ENCODE measurements at places on chromosomes 1 and 21.

GRCh38 chr1:180967558-180967957 is 54.9 kb downstream of the KIAA1614 start:
- no peak for DNase-seq

DNA sequence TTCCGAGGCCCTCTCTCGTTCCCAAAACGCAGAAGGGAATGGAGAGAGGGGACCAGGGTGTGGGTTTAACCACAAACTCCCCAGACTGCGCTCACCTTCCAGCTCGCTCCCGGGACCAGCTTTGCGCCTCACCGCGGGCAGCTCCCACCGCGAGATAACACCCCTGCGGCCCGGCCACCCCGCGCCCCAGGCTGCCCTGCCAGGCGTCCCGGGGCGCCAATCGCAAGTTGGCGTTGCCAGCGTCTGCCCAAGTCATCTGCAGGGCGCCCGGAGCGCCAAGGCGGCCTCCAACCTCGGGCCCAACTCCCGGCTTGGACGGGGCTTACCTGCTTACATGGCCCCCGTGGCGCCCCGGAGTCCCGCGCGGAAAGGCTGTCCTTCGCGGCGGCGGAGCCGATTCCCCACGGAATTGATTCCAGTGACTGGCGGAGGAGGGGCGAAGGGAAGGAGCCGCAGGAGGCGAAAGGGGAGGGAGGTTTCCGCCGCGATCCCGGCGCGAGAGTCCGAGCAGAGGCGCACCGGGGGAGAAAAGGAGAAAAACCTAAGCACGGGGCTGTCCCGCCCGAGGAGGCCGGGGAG is 456 bp downstream of the PTPN14 start:
- DNase-seq = no peak

GRCh38 chr1:171484760-171485374 is 463 bp upstream of the PRRC2C start:
- DNase-seq = no peak

- DNase-seq = no peak
Observed at GRCh38 chr1:74712881-74713280, 20.0 kb downstream of the CRYZ start.

DNA sequence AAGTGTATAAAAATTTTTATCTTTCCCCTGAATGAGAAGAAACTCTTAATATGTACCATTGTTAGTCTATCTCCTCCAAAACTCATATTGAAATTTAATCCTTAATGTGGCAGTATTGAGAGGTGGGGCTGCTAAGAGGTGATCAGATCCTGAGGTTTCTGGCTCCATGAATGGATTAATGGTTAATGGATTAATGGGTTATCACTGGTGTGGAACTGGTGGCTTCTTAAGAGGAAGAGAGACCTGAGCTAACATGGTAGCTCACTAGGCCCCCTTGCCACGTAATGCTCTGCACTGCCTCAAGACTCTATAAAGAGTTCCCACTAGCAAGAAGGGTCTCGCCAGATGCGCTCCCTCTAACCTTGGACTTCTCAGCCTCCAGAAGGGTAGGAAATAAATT is 70.6 kb upstream of the ZBTB18 start:
- DNase-seq = no peak

GRCh38 chr1:244057474-244058385 is 6.6 kb downstream of the ZBTB18 start:
- no peak for DNase-seq

DNA sequence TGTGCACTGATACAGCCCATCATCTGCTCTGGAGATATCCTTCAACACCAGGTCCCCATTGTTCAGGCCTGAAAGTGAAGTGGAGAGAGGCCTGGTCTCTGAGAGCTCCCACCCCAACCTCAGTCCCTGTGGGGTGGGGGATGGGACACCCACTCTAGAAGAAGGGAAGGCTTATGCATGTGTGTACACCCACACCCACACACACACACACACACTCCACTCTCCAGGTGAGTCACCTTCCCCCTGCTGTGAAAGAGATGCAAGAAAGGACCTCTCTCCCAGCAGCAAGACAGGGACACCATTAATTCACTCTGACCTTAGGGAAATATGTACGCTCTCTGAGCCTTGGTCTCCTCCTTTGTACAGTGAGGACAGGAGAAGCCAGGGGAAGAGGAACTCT is 5.9 kb downstream of the VSIG8 start:
- no peak for DNase-seq

DNA sequence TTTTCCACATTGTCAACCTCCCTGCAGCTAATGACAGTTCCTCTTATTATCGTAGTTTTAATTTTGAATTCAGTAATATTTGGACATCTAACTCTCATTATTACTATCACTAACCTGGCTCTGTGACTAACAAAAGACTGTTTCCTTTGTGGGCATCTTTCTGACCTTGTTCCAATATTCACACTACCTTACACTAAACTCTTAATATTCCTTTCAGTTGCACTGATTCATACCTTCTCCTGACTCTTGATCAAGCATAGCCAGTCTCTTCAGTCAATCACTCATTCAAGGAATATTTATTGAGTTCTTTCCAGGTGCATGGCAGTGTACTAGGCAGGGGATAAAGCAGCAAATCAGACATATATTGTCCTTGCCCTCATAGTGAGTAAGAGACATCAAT is 7.8 kb upstream of the CTNNBIP1 start:
- no peak for DNase-seq

- no peak for DNase-seq
Observed at GRCh38 chr1:109538827-109539555, 681 bp upstream of the GPR61 start.

GRCh38 chr1:16267690-16268180 is 30.8 kb upstream of the CPLANE2 start:
- no peak for DNase-seq

DNA sequence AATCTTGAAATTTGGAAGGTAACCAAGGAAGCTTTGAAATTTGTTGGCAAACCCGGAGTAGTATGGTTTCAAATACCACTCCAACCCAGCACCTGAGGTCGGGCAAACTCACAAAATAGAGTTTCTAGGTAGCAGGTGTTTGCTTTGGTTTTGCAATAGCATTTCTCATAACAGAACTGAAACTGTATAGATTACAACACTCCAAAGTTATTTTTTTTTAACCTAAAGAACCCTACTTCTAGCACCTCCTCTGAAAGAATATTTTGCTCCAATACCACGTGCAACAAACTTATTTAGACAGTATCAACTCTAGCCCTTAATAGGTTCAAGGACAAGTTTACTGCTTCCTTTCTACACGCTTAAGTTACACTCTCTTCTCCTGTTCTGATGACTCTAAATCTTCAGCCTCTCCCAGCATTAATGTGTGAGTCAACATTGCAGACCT is 178.5 kb upstream of the FMN2 start:
- DNase-seq = no peak

GRCh38 chr1:181936269-181936668 is 125.2 kb downstream of the ZNF648 start:
- DNase-seq = no peak

GRCh38 chr1:113142791-113143190 is 69.8 kb downstream of the LRIG2 start:
- DNase-seq = no peak

Data from inflammatory macrophage (primary cell).